ENCODE measurements at places on chromosomes 16 and 17. TPM values are rescaled to one million over a fixed set of nuclear protein-coding genes. Genes with fewer than 3 reads are reported as not detected.

The NPIPA2 gene
- total RNA-seq = not detected

The RRAD gene
- 49.1 TPM for total RNA-seq

The DLG4 gene
- 23.3 TPM for total RNA-seq

The CCR7 gene
- total RNA-seq = not detected

The PCGF2 gene
- total RNA-seq = 25.8 TPM

The TP53TG3C gene
- total RNA-seq = not detected

The MKS1 gene
- 13.0 TPM for total RNA-seq

The KRTAP1-1 gene
- total RNA-seq = not detected

The NPIPA5 gene
- 5.9 TPM for total RNA-seq

The MED13 gene
- 59.9 TPM for total RNA-seq

The QPRT gene
- 13.8 TPM for total RNA-seq

The PRR15L gene
- total RNA-seq = 2.2 TPM

The TEX2 gene
- total RNA-seq = 32.4 TPM

The CTRB1 gene
- total RNA-seq = not detected

The DHX40 gene
- 31.4 TPM for total RNA-seq

The MPV17L gene
- total RNA-seq = 4.4 TPM
